ENCODE measurements at places on chromosomes 12 and 14.
A peak's percentile ranks its signal among the peaks of the same experiment; 100 is the strongest.

- DNase-seq: no peak
These were observed 20.3 kb upstream of the C12orf76 start for GRCh38 chr12:110068654-110069053.

DNA sequence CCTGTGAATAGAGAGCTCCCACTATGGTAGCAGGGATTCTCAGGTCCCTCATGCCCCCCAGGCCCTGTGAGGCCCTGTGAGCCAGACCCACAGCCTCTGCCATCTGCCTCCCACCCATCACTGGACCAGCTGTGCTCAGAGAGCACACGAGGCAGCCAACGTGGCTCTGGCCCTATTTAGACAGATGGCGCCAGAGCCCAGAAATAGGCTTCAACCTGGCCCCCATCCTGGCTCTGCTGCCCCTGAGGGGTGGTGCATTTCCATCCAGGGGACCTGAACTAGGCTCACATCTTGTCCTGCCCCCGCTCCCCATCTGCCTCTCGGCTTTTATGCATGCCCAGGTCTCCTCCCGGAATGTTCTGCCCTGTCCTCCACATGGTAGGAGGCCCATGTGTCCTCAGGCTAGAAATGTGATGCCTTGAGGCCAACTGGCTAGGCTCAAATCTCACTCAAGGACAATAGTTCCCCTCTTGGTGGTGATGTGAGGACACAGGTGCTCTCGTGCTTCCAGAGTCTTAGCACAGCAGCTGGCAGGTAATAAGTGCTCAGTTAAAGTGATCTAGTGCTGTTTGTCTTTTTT lies 18.9 kb downstream of the TMEM63C start:
- no peak for DNase-seq

DNA sequence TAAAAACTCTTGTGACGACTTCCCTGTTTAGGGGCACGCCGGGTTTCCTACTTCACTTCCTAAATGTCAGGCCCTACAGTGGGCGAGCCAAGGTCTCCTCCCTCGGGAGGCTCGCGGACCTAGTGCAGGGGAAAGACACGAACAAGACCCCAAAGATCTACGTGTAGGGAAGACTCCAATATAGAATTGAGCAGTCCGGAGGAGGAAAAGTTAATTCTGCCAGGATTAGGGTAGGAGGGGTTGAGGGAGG lies 564 bp downstream of the ATXN3 start:
- peak; percentile 58 for DNase-seq

GRCh38 chr12:48779869-48780268 lies 9.0 kb downstream of the ADCY6 start:
- DNase-seq: peak; percentile 61

DNA sequence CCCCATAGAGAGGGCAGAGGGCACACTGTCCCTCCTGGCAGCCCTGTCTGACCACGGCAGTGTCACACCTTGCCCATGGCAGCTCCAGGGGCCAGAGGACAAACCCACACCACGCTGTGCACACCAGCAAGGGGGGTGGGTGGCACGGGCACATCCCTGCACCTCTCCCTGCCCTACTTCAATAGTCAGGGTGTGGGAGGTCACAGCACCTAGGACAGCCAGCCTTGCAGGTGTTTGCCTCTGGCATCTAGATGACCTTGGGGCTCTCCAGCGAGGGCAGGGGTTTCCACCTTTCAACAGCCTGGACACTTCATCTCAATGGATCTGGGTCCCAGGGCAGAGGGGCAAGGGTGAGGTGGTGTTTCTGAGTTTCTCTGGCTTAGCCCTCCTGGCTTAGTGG lies 69.2 kb downstream of the LGMN start:
- no peak for DNase-seq

- DNase-seq: peak; percentile 28
These were observed 9.9 kb downstream of the BCL7A start for GRCh38 chr12:122031342-122032216.

DNA sequence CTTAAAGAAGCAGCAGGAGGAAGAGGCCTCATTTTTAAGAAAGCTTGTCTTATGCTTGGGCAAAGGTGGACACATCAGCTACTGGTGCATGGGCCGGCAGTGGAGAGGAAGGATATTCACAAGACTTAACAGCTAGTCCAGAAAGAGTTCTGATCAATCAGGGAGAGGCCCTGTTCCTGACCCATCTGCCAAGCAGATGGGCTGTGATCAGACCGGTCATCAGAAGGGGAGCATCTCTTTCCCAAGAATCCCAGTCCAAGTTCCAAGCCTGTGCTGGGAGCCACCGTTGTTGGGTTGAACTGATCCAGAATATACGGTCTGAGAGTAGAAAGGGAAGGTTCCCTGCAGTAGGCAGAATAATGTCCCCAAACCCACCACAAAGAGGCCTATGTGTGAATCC lies 32.7 kb upstream of the SOCS2 start:
- no peak for DNase-seq

- DNase-seq: no peak
These were observed 41.0 kb downstream of the ZCRB1 start for GRCh38 chr12:42284876-42285275.

- peak; percentile 38 for DNase-seq
These were observed 180.9 kb downstream of the RAD51B start for GRCh38 chr14:68000511-68000910.
